ENCODE measurements at places on chromosomes 1 and 21.

DNA sequence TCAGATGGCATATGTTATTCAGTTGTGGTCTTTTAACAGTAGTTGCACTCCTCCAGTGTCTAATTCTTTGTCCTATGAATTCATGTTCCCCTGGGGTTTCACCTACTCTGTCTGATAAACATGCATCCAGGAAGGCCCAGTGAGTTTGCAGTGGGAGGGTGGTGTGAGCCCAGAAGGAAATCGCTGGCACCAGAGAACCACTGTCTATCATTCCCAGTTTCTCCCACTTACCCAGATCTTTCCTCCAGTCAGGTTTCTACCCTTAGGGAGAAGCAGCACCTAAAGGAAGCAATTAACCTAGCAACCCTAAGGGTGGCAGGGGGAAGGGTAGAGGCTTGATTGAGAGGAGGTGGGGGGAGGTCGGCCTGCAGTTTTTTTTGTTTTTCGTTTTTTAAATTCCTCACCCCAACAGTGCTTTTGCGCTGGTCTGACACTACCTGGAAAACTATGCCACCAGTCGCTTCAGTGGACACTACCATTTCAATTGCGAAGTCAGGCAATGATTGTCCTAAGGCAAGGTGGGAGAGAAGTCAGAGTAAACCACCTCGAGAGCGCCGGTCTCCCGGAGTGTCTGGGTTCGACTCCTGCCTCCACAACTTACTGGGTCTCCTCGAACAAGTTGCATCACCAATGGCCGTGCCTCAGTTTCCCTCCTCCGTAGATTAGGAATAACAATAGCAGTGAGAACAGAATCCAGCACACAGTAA is 766 bp upstream of the SLC44A3 start:
- DNase-seq: no peak

DNA sequence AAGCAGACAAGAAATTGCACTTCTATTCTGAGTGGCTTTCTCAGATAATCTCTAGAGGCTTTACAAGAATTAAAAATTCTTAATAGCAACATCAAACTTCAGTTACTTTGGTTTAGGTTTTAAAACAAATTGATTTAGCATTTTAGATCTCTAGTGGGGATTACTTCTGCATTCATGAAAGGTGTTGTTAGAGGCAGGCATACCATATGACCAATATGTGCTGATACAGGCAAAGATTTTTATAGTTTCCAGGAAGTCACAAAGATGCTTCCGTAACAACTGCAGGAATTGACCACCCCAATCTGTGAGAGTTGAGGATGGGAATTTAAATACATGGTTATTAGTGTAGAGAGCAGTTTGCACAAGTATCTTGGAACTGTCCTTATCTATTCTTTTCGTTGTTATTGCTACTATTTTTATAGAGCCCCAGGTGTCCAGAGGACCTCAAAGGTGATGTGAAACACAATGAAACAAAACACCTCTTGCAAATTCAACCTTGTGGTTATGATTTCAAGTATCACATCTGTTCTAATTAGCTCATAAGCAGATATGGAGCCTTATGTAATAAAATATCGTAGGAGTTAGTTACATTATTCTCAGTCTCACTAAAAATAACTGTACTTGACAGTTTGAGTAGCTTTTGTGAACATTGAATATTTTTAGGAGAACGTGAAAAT is 512.7 kb upstream of the ADGRL4 start:
- no peak for DNase-seq

GRCh38 chr1:974293-974640 is 7.6 kb downstream of the PERM1 start:
- DNase-seq: no peak

DNA sequence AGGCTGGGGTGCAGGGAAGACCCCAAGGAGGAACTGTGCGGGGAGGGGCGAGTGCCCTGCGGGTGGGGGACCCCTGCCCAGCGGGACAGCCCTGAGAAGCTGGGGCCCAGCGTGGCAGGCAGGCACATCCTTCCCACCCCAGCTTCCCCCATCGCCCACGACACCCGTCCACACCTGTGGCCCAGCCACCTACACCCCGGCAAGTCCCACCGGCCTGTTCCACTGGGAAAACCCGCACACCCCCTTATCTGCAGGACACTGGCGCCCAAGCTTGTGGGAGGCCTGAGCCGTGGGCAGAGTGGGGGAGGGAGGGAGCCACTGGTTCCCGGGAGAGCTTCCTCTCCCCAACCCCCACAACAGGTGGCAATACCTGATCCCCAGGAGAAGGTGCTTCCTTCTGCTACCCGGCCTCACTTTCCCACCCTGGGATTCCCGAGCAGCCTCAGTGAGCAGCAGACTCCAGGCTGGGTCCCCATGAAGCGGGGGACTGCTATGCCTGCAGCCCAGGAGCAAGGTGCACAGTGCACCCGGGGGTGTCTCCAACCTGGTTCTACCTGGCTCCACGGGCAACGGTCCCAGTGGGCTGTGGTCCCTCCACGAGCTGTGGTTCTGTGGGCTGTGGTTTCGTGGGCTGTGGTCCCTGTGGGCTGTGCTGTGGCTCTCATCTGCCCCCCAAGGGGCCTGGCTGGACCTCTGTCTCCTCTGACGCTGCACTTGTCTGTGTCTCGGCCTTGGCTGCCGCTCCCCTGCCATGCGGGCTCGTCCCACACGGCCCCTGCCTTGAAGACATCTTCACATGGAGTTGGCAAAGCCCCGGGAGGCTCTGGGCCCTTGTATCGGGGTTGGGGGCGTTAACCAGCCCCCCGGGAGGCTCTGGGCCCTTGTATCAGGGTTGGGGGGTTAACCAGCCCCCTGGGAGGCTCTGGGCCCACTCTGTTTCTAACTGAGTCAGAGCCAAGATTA is 37.8 kb upstream of the POFUT2 start:
- DNase-seq: no peak

DNA sequence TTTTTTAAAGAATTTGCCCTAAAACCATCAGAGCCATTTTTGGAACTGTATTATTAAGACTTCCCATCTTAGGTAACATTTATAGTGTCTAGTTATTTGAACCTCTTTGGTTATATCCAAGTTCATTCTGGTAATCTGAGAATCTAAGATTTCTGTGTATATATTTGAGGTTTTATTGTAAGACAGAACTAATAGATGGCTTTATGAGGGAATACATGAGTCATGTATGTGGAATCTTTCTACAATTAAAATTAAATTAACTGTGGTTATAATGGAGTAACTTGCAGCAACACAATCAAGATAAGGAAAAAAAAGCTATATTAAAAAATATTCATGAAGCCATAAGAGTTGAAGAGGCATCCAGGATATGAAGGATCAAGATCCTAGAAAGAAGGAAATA is 92.1 kb downstream of the UBE2U start:
- no peak for DNase-seq

Measured in SHP77 (cell line).